ENCODE measurements at places on chromosomes 5 and 9. TPM values are rescaled to one million over a fixed set of nuclear protein-coding genes. Genes with fewer than 3 reads are reported as not detected.

Gene IL3
- total RNA-seq = not detected

Gene DMGDH
- total RNA-seq = 0.68 TPM

Gene MEGF9
- 4.1 TPM for total RNA-seq

Gene PCDHGA4
- 3.2 TPM for total RNA-seq

Gene C9orf153
- total RNA-seq = 0.08 TPM

Gene TLR4
- 83.6 TPM for total RNA-seq

Gene AGGF1
- 26.4 TPM for total RNA-seq

Gene UNC5A
- total RNA-seq = under 0.01 TPM

Gene CAMK2A
- 0.35 TPM for total RNA-seq

Gene FBXW5
- total RNA-seq = 139 TPM

Gene ZNF658
- 2.9 TPM for total RNA-seq

Gene RNF183
- not detected for total RNA-seq

Gene ATP6V1G1
- total RNA-seq = 35.2 TPM

Gene HTR1A
- total RNA-seq = not detected

Gene BAAT
- not detected for total RNA-seq

Gene ALDH7A1
- total RNA-seq = 43.2 TPM

Gene NEK6
- 225 TPM for total RNA-seq

Gene PTGR1
- total RNA-seq = 37.2 TPM

Gene SLC34A1
- total RNA-seq = not detected

Gene INSL6
- total RNA-seq = not detected

Gene UCK1
- 22.5 TPM for total RNA-seq

Gene CSF1R
- total RNA-seq = not detected

Gene DDX4
- not detected for total RNA-seq

Gene TAF9
- total RNA-seq = 83.4 TPM

Gene KDM3B
- 26.9 TPM for total RNA-seq

Gene LCP2
- not detected for total RNA-seq

Gene PDLIM4
- 17.3 TPM for total RNA-seq

Gene TMEFF1
- total RNA-seq = 5.0 TPM

Gene FAM78A
- total RNA-seq = 0.59 TPM

Gene DOCK2
- 0.75 TPM for total RNA-seq

Gene TTF1
- total RNA-seq = 8.5 TPM

Gene PAX5
- total RNA-seq = not detected

Gene FAM151B
- 8.2 TPM for total RNA-seq

Gene OLFML2A
- 0.98 TPM for total RNA-seq

Gene ADGRD2
- total RNA-seq = not detected

Gene CCNO
- 0.30 TPM for total RNA-seq

Gene ORM2
- total RNA-seq = not detected

Gene SLCO6A1
- total RNA-seq = not detected

Gene NIM1K
- 0.15 TPM for total RNA-seq

Gene ADRA1B
- total RNA-seq = not detected

Gene FAXDC2
- total RNA-seq = 2.0 TPM

Gene SLC36A2
- not detected for total RNA-seq

Gene IFNA21
- total RNA-seq = not detected

Gene SPACA9
- 3.2 TPM for total RNA-seq

Gene PRR16
- 3.7 TPM for total RNA-seq

Gene GPRIN1
- 0.70 TPM for total RNA-seq

Gene FLT4
- total RNA-seq = not detected

Gene IL13
- total RNA-seq = not detected

Gene RASGRF2
- 0.59 TPM for total RNA-seq

Gene ZDHHC11
- 0.94 TPM for total RNA-seq

Gene ATP10B
- total RNA-seq = not detected

Gene LRSAM1
- 7.4 TPM for total RNA-seq

Gene MAPKAP1
- 76.1 TPM for total RNA-seq

Data from smooth muscle cell of the coronary artery (primary cell).